HT1080 (cell line): ENCODE measurements at places on chromosomes 3 and 15. TPM values are rescaled to one million over a fixed set of nuclear protein-coding genes. Genes with fewer than 3 reads are reported as not detected.

- DNase-seq, result peak; percentile 59
Measured at GRCh38 chr15:77440378-77440999, 19.8 kb downstream of the HMG20A start.

GRCh38 chr3:187944390-187945179, 199.3 kb upstream of the BCL6 start:
- no peak for DNase-seq

KCNAB1 gene
- total RNA-seq, result 1.9 and 2.4 TPM in 2 replicates

PROK2 gene
- total RNA-seq, result not detected in 2 replicates

PARP3 gene
- total RNA-seq, result 22.5 and 31.4 TPM in 2 replicates

- no peak for DNase-seq
Measured at GRCh38 chr15:101614761-101615160, 37.4 kb downstream of the TM2D3 start.

GRCh38 chr15:68729789-68730411, 90.8 kb downstream of the ANP32A start:
- peak; percentile 6 for DNase-seq

CHST2 gene
- 30.9 and 36.9 TPM in 2 replicates for total RNA-seq

TTLL13 gene
- total RNA-seq, result not detected in 2 replicates

CYP19A1 gene
- total RNA-seq, result not detected in 2 replicates

DNA sequence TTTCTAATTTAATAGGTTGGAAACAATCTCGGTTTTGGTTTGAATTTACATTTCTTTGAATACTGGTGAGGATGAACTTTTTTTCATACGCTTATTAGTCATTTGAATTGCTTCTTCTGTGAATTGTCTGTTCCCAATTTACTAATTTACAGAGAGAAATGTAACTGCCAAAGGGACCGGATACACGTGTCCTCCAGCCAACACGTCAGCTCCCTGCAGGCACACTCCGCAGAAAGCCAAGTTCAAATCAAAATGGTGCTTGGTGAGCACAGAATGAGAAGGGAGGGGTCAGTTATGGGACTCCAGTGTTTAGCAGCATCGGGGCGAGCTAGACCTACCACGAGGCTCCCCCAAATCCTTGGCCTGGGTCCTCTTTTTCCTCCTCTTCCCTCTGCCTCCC, 10.8 kb upstream of the TSEN2 start:
- DNase-seq, result no peak

- DNase-seq, result peak; percentile 3
Measured at GRCh38 chr3:20930034-20930433, 744.0 kb upstream of the SGO1 start.

SCN11A gene
- not detected in 2 replicates for total RNA-seq

CLRN1 gene
- not detected in 2 replicates for total RNA-seq

DNA sequence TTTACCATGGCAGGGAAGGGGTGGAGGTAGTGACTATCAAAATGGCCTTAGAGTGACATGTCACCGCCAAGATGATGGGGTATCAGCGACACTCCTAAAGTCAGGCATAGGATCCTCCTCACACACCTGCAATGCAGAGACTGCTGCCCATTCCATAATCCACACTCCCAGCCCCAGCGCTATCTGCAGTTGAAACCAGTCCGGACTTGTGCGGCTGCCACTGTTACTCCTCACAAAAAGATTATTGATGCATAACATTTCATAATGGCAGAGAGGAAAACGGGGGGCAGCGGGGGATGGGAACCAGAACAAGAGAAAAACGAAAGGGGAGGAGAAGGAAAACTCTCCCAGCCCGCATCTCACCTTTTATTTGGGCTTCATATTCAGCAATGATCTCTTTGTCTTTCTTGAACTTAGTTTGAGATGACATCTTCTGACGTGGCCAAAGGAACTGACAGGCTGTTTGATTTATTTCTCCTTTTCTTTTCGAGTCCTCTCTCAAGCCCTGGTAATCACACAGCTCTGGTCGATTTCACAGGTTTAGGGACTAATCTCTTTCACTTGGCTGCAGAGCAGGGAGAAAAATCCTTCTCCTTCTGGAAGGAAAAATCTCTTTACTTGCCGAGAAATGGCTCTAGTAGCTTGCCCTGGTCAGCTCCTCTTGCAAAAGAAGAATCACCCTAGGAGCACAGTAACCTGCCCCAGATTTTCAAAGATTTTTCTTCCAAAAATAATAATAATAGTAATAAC, 749 bp downstream of the SRGAP3 start:
- DNase-seq, result no peak

GRCh38 chr3:142602619-142603385, 6.6 kb downstream of the PLS1 start:
- DNase-seq, result no peak
